Head of caudate nucleus (tissue), 42 donors: ENCODE measurements at places on chromosomes 11 and 22.

DNA sequence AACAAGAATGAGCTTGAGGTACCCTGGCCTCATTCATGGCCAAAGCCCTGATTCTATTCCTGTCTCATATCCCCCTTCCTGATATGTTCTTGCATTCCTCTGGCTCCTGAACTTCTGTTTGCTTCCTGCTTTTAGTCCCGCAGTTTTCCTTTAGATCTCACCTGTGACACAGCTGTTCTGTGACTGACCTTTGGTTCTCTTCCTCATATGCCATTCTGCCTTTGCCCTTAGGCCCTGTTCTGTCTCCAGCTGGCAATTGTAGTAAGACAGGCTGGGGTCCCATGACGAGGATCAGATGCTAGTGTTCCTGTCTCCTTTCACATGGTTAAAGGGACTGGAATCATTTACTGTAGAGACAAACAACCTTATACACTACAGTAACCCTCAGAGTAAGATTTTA lies 59.0 kb upstream of the PDE3B start:
- no peak for DNase-seq

DNA sequence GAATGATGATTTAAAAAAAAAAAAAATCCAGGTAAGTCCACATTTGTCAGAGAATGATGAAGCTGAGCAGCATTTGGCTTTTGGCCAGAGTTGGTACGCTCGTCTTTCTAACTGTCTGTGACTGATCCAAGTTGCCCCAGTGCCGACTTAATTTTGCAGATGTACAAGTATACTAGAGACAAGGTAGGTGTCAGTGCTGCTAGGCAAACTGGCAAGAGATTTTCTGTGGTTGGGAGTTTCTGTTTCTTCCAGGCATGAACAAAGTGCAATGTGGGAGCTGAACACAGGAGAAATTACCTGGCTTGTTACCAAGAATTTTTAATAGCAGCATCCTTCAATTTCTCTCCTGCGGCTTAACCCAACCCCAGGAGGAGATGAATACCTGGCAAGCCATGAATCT lies 307.7 kb downstream of the BUD13 start:
- peak; percentile 26 for DNase-seq

- DNase-seq, result no peak
Measured at GRCh38 chr11:6646071-6646470, 9.5 kb downstream of the DCHS1 start.

- no peak for DNase-seq
Measured at GRCh38 chr11:612201-612960, 3.4 kb downstream of the IRF7 start.

- no peak for DNase-seq
Measured at GRCh38 chr11:134349109-134349801, 17.5 kb downstream of the GLB1L2 start.

DNA sequence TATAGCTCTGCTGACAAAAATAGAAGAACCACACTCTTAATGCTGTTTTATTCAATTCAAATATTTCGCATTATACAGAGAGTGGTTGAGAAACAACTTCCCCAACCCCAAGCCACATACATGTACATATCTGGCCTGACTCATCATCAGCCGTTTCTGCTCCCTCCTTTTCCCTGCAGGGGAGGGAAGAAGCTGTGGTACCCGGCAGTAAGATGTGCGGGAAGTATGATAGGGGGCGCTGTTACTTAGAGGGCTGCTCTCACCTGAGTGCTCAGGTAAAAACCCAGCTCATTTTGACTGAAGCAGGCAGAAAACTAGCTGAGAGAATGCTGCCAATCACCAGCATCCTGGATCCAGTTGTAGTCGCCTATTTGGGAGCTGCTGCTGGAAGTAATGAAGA lies 85.5 kb downstream of the NELL1 start:
- no peak for DNase-seq

DNA sequence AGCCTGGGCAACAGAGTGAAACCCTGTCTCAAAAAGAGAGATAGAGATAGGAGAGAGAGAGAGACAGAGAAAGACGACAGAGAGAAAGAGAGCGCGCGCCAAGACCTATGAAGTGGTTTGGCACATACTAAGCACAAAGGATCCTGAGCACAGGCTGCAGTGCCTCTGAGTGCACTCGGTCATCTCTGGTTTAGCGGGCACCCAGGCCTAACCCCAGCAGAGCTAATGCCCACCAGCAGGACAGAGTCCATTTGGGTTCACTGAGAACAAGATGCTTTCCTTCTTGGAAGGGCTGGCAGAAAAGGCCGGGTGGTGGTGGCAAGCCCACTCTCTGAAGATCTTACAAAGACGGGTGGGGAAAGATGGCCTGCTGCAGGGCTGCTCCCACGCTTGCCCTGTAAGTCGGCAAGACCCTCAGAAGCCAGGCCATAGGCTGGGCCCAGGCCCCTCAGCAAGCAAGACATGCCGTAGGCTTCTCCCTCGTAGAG lies 3.3 kb downstream of the SCARF2 start:
- DNase-seq, result no peak

DNA sequence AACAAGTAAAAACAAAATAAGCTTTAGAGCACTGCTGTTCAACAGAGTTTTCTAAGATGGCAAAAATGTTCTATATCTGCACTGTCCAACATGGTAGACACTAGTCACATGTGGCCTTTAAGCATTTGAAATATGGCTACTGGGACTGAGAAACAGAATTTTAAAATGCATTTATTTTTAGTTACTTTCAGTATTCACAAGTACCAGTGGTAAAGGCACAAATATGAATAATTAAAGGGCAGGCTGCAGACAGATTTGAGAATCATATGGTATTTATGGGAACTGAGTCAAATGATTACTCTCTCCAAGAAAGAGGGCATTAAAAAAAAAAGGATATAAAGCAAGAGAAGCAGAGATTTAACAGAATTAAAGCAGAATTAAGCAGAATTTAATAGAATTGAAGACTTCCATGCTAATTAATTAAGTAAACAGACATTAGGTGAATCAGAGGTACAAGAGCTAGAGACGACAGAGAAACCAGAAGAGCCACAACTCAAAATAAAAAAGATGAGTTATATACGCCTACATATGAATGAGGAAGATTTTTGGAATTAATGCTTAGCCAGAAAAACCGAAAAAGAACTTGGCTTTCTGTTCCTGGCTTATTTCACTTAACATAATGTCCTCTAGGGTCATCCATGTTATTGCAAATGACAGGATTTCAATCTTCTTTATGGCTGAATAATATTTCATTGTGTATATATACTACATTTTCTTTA lies 160.4 kb downstream of the ATG16L2 start:
- no peak for DNase-seq

- no peak for DNase-seq
Measured at GRCh38 chr22:44890416-44891292, 119.2 kb downstream of the PHF21B start.

GRCh38 chr11:12150831-12151382 lies 40.5 kb downstream of the MICAL2 start:
- no peak for DNase-seq

GRCh38 chr11:118785362-118785761 lies 5.6 kb downstream of the DDX6 start:
- no peak for DNase-seq

DNA sequence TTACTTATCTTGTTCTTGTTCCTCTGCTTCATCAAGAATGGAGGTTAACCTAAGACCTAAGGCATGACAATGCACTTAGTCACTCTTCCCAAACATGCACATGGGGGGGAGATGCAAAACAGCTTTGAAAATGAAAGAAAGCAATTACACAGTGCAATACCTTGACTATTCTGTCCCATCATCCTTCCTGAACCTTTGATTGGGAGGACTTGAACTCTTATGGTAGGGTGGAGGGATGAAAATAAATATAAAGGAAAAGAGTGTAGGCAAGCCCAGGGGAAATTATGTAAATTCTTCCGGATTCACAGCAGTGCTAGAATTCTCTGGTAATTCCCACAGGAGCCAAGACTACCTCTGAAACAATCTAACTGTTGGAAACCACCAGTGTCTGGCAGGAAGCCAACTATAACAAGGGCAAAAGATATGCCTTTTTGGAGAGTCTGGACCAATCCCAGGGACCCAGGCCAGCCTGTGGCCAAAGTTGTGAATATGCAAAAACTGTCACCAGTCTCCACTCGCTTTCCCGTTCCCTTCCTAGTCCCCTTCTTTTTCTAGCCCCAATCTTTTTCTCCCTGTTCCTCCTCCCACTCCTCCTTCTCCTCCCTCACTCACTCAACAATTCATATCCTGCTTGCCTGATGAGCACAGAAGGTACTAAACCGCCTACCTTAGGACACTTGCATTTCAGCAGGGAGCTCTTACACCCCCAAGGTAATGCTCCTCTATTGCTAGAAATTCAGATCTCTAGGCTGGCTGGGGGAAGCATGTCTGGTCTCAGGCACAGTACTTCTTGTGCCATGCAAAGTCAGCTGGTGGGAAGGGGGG lies 2.5 kb upstream of the RCN1 start:
- DNase-seq, result peak; percentile 67

GRCh38 chr22:46183733-46184132 lies 33.4 kb downstream of the PPARA start:
- DNase-seq, result no peak
